EL (cell line): ENCODE measurements at places on chromosomes 1 and 21.

- no peak for DNase-seq
Observed at GRCh38 chr1:1085171-1085841, 11.2 kb upstream of the RNF223 start.

DNA sequence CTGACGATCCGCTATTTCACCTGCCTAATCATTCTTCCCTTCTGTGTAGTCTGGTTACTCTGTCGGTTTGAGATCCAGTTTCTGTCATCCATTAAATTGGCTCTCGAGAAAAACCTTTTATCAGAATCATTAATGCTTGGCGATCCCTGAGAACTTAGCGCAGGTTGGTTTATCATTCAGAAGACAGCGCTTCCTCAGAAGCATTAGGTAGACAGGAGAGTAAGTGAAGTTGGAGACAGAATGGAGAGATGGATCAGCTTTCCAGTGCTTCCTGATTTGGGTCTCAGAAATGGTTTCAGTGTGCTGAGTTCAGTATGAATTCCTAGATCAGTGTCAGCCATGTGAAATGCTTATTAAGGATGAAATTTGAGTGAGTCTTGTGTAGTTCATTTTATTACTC, 1.3 kb downstream of the USP1 start:
- DNase-seq: peak; percentile 41

DNA sequence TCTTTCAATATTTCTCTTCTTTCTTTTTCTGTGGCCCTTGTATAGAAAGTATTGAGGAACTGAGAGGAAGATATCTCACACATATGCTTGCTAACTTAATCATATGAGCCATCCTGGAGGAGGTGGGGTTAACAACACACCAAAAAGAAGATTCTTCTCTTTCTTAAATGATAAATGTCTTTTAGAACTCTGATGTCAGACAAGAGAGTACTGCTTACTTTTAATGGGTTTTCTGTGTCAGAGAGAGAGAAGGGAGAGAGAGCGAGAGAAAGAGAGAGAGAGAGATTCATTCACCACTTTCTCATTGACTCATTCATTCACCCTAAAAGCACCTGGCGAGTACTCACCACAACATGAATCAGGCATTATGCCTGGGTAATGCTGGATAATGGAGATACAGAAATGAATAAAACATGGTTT, 250.3 kb upstream of the SGIP1 start:
- DNase-seq: no peak

- DNase-seq: peak; percentile 58
Observed at GRCh38 chr1:23101101-23101827, 67.4 kb downstream of the LUZP1 start.

DNA sequence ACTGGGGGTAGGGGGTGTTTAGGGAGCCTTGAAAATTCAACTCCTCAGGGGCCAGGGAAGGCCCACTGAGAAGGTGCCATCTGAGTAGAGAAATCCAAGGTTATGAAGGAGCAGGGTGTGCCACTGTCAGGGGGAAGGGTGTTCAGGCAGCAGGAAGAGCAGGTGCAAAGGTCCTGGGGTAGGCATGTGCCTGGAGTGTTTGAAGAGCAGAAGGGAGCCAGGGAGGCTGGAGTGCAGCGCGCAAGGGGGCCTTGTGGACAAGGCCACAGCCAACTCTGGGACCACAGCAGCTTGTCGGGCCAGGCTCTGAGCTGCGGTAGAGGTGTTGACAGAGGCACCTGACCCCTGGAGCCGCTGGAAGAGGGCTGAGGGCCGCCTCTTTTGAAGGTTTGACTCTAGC, 19.3 kb downstream of the ACTL8 start:
- DNase-seq: no peak

GRCh38 chr21:27812279-27812678, 845.4 kb upstream of the ADAMTS5 start:
- peak; percentile 28 for DNase-seq
